ENCODE measurements at places on chromosomes 3 and 15. TPM values are rescaled to one million over a fixed set of nuclear protein-coding genes. Genes with fewer than 3 reads are reported as not detected.

DNA sequence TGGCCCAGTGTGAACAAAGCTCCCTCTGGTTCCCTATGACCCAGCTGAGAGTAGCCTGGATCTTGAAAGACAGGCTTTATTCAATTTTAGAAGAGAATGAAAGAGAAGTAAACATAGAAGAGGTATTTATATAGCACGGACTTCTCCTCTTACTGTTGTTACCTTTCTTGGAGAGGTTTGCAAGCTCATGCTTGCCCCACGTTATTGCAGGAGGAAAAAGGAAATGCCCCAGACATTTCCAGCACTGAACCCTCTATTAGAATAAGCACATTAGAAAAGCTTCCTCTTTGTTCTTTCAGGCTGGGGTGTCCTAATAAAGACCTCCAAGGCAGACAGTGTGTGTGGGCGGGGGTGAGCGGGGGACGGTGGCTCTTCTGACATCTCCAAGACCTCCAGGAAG, 98.7 kb upstream of the AGBL1 start:
- no peak for DNase-seq
- no peak overlapping the region for H3K4me3 ChIP-seq
- no peaks in the 10 kb centered on the region for H3K4me1 ChIP-seq
- no peak overlapping the region for H3K27ac ChIP-seq

- peak; percentile 35 for DNase-seq
- peaks cover 11% of the 10 kb centered on the region for H3K36me3 ChIP-seq
- H3K4me1 ChIP-seq: peaks cover 53% of the 10 kb centered on the region
- no peak overlapping the region for H3K4me3 ChIP-seq
- no peaks in the 10 kb centered on the region for H3K27me3 ChIP-seq
- H3K27ac ChIP-seq: peak overlapping the region; percentile 56
These were observed 14.3 kb downstream of the TGFBR2 start for GRCh38 chr3:30620402-30621360.

CTDSPL2 gene
- total RNA-seq: 96.5 TPM

CPN2 gene
- total RNA-seq: not detected

- H3K4me1 ChIP-seq: no peaks in the 10 kb centered on the region
- no peaks in the 10 kb centered on the region for H3K36me3 ChIP-seq
- H3K4me3 ChIP-seq: no peak overlapping the region
These were observed 945.6 kb downstream of the ZPLD1 start for GRCh38 chr3:103380391-103380790.

- no peaks in the 10 kb centered on the region for H3K27me3 ChIP-seq
- H3K4me1 ChIP-seq: peaks cover 29% of the 10 kb centered on the region
- H3K27ac ChIP-seq: no peak overlapping the region
- H3K36me3 ChIP-seq: no peaks in the 10 kb centered on the region
- no peak overlapping the region for H3K4me3 ChIP-seq
These were observed 22.2 kb upstream of the NRROS start for GRCh38 chr3:196617256-196617655.

GRCh38 chr3:191901741-191902140, 440.8 kb downstream of the PYDC2 start:
- H3K27me3 ChIP-seq: no peaks in the 10 kb centered on the region
- no peak overlapping the region for H3K4me3 ChIP-seq
- no peak overlapping the region for H3K27ac ChIP-seq
- H3K4me1 ChIP-seq: no peaks in the 10 kb centered on the region
- no peaks in the 10 kb centered on the region for H3K36me3 ChIP-seq

GRCh38 chr3:141392897-141393734, 24.8 kb downstream of the ZBTB38 start:
- H3K36me3 ChIP-seq: no peaks in the 10 kb centered on the region
- H3K4me1 ChIP-seq: no peaks in the 10 kb centered on the region
- H3K27me3 ChIP-seq: no peaks in the 10 kb centered on the region
- no peak for DNase-seq

ADPGK gene
- 99.8 TPM for total RNA-seq

DNA sequence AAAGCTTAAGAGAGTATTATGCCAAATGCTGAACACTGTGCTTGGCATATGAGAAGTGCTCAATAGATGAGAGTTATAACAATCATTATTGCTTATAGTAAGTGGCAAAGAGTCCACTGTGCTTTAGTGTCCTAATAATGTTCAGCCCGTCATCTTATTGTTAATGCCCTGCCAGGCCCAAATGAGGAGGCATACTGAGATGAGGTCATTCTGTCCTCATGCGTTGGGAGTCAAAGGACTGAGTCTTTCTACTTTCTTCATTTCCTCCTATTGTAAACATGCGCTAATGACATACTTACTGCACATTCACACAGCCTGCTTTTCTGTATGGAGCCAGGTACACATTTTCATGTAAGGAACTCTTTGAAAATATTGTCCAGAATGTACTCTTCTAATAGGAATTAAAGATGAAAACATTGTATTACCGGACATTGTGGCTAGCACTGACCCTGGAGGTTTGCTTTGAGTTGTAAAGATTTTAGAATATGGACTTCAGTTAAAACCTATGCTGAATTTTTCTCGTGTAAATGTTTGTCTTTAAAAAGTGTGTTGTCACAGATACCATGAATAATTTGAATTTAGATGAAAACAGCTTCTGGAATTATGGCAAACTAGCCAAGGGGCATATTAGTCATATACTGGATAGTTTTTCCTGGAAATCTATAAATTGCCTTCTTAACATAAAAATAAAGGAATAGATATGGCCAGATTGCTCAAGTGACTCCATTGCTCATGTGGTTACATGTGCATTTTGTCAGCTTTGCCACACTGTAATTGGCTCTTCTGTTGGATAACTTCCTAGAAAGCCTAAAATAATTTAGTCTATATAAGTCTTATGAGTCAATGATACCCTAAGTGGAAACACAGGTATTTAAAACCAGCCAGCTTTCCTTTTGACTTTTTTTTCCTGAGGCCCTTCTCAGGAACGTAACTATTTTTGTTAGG, 38.3 kb downstream of the KBTBD12 start:
- H3K4me1 ChIP-seq: no peaks in the 10 kb centered on the region
- no peak for DNase-seq
- H3K27me3 ChIP-seq: no peaks in the 10 kb centered on the region
- no peaks in the 10 kb centered on the region for H3K36me3 ChIP-seq
- H3K27ac ChIP-seq: no peak overlapping the region

DNA sequence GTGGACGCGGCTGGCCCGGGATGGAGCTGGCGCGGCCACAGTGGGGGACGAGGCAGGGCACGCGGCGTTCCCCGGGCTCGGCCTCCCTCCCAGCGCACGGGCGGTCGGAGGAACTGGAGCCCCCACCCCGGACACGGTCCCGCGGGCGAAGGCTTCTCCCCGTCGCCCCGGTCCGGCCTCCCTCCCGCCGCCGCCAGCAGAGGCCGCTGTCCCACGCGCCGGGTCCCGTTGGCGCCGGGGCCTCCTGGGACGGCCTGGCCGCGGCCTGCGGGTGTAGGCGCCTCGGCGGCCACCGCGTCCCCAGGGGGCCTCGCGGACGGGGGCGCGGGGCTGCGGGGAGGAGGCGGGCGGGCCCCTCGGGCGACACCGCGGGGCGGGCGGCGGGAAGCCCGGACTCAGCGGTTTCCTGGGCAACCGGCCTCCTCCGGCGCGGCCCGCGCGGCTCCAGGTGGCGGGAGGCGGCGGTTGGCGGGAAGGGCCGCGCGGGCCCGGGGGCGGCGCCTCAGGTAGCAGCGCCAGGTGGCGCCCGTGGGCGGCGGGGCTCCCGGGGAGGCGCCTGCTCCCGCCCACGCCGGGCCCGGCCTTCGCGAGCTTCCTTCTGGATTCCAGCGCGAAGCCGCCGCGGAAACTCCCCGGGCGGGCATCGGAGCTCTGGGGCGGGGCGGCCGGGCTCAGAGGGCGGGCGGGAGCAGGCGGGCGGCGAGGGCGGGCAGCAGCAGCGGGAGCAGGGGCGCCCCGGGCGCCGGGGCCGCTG, 26.7 kb downstream of the MELTF start:
- no peak overlapping the region for H3K27ac ChIP-seq
- peak; percentile 80 for DNase-seq
- no peaks in the 10 kb centered on the region for H3K27me3 ChIP-seq
- H3K36me3 ChIP-seq: no peaks in the 10 kb centered on the region
- H3K4me3 ChIP-seq: no peak overlapping the region
- peaks cover 13% of the 10 kb centered on the region for H3K4me1 ChIP-seq

IGF2BP2 gene
- total RNA-seq: 8.8 TPM

FSIP1 gene
- total RNA-seq: 2.3 TPM

- H3K4me1 ChIP-seq: no peaks in the 10 kb centered on the region
- no peak overlapping the region for H3K4me3 ChIP-seq
- H3K27ac ChIP-seq: no peak overlapping the region
- no peaks in the 10 kb centered on the region for H3K36me3 ChIP-seq
These were observed 19.3 kb upstream of the DPPA4 start for GRCh38 chr3:109356442-109357155.

TMEM45A gene
- total RNA-seq: 0.23 TPM

DNA sequence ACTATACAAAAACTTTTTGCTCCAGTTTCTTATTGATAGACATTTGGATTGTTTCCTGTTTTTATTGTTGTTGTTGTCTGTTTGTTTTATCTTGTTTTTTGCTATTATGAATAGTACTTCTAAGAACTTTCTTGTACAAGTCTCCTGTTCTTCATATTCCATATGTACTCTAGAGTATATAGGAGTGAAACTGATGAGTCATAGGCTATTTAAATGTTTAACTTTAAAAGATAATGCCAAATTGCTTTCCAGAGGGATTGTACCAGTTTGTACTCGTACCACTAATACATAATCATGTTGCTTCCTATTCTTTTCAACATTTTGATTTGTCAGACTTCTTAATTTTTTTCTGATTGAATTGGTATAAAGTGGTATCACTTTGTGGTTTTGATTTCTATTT, 19.6 kb downstream of the LRRC49 start:
- no peak overlapping the region for H3K4me3 ChIP-seq
- no peaks in the 10 kb centered on the region for H3K27me3 ChIP-seq
- no peaks in the 10 kb centered on the region for H3K36me3 ChIP-seq
- H3K4me1 ChIP-seq: no peaks in the 10 kb centered on the region
- no peak overlapping the region for H3K27ac ChIP-seq

GRCh38 chr3:174863488-174863887, 4.4 kb downstream of the NAALADL2 start:
- no peak for DNase-seq
- no peak overlapping the region for H3K27ac ChIP-seq
- H3K36me3 ChIP-seq: no peaks in the 10 kb centered on the region
- H3K4me3 ChIP-seq: no peak overlapping the region
- no peaks in the 10 kb centered on the region for H3K27me3 ChIP-seq
- no peaks in the 10 kb centered on the region for H3K4me1 ChIP-seq

GRCh38 chr3:46110701-46111493, 83.6 kb upstream of the XCR1 start:
- no peaks in the 10 kb centered on the region for H3K27me3 ChIP-seq
- no peaks in the 10 kb centered on the region for H3K36me3 ChIP-seq
- DNase-seq: no peak
- H3K27ac ChIP-seq: peak overlapping the region; percentile 22
- peaks cover 53% of the 10 kb centered on the region for H3K4me1 ChIP-seq
- H3K4me3 ChIP-seq: no peak overlapping the region

DNA sequence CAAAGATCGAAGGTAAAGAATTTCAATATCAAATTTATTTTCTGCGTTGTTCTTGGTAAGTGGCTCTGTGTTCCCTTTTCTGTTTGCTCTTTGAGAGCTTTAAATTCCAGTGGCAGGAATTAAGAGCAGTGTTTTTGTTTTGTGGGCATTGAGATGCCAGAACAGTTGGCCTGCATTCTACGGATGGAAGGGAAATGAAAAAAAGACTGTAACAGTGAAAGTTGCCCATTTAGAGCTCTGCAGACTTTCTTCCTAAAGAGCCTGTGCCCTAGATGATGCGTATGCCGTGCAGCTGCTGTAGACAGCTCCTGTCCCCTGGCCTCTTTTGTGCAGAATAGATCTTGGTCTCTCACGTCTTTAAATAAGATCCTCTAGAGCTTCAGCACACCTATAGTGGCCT, 58.8 kb downstream of the KAT2B start:
- no peak overlapping the region for H3K4me3 ChIP-seq
- H3K36me3 ChIP-seq: peaks cover 41% of the 10 kb centered on the region
- H3K4me1 ChIP-seq: peaks cover 15% of the 10 kb centered on the region

- H3K27me3 ChIP-seq: no peaks in the 10 kb centered on the region
- DNase-seq: no peak
These were observed 30.4 kb downstream of the RASGRF1 start for GRCh38 chr15:79060175-79060574.
